ENCODE measurements at places on chromosomes 1 and 21.

DNA sequence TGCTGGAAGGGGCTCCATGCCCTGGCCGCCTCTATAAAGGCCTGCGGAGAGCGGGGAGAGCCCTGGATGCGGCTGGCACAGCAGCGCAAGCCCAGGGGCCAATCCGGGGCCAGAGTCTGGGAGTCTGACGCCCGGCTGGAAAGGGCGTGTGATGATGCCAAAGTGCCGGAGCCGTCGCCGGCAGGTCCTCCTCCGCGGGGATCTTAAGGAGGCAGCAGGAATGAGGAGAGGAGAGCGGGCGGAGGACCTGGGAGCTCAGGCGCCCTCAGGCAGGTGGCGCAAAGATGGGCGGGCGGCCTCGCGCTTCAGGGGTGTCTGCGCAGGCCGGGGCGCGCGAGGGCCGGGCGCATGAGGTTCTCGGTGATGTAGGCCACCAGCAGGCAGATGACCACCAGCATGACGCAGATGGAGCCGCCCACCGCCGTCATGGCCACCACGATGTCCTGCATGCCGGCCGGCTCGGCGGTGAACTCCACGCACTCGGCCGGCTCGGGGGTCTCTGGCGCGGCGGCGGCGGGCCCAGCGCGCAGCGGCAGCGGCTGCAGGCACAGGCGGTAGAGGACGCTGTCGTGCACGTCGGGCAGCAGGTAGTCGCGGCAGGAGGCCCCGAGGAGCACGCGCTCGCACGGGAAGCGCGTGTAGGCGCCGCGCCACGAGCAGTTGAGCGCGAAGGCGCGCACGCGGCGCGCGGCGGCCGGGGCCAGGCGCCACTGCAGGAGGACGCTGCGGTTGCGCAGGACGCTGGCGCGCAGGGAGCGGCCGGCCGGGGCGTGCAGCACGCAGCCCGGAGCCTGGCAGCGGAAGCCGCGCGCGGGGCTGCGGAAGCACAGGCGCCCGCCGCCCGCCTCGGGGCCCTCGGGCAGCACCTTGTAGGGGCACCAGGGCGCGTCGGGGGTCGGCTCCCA lies 653 bp downstream of the FNDC10 start:
- DNase-seq, result no peak

DNA sequence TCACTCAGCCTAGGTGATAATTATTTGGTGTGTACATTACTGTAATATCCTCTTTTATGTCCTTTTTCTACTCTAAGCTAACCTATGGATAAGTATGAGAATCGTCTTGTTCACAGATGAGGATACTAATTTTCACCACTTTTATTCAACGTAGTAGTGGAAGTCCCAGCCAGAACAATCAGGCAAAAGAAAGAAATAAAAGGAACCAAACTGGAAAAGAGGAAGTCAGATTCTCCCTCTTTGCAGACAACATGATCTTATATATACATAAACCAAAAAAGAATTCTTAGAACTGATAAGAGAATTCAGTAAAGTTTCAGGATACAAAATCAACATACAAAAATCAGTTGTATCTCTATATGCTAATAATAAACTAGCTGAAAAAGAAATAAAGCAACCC lies 12.6 kb upstream of the RGL1 start:
- no peak for DNase-seq

DNA sequence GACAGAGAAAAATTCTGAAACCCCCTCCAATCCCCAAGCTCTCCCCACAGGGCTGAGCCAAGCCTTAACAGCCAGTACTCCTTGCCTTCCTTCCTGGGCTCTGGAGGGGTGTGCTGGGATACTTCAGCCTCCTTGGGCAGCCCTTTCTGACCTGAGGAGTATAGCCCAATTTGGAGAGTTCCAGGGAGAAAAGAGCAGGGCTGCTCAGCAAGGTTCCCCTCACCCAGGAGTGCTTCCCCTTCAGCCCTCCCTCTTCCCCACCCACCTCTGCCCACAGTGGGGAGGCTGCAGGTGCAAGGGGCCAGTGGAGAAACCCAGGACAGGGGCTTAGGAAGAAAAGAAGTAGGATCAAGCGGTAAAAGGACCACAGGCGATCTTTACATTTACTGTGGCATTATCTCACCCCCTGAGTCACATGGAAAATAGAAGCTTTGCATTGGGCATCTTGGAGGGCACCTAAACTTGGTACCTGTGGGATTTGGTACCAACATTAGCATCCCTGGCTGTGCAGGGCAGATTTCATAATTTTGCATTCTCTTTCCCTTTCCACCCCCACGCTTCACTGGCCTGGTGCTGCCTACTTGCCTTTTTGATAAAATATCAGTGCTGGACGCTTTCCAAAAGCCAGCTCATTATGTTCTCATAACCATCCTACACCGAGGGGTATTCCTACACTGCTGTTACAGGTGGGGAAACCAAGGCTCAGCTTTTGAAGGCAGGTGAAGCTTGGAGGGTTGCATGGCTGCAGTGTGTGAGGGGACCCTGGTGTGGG lies 2.8 kb upstream of the ADORA1 start:
- DNase-seq, result no peak

DNA sequence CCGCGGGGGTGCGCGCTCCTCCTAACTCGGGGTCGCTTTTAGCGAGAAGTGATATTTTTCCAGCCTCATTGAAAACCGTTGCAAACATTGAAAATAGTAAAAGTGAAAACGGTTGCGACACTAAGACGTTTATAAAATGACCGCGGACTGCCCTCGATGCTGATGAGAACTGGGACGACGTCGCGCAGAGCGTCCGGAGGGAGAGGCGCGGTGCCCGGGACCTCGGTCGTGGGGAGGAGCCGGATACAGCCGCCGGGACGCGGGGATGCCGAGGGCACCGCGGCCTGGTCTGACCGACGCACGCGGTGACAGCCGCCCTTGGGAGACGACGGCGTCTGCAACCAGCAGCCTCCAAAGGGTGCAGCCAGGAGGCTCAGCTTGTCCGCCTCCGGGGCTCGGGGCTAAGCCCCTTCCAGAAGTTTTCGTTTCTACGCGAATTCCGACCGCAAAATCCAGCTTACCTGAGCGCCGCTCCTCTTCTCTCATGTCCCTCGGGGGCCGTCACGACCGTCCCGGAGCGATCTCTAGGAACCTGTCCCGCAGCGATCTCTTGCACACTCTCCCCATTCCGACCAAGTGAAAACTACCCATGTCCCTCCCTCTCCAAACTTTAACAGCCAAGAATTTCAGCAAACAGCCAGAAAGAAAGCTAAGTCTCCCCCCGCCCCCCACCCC lies 144.4 kb upstream of the ETS2 start:
- DNase-seq, result no peak

DNA sequence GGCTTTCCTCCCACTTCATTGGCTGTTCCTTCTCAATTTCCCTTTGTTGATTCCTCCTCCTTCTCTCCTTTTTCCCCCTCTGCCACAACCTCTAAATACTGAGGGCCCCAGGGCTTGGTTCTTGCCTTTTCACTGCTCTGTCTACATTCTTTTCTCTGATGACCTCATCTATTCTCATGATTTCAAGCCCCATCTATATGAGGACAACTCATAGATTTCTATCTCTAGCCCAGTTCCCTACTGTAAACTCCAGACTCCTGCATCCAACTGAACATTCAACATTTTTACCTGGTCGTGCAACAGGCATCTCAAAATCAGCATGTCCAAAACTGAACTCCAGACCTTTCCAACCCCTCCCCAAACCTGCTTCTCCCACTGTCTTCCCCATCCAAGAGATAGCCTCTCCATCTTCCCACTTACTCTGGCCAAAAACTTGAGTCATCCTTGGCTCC lies 11.5 kb upstream of the SLC9A1 start:
- DNase-seq, result no peak

GRCh38 chr1:59742526-59742925 lies 72.2 kb upstream of the HOOK1 start:
- DNase-seq, result no peak

- no peak for DNase-seq
These were observed 10.2 kb upstream of the NKAIN1 start for GRCh38 chr1:31249854-31250253.

DNA sequence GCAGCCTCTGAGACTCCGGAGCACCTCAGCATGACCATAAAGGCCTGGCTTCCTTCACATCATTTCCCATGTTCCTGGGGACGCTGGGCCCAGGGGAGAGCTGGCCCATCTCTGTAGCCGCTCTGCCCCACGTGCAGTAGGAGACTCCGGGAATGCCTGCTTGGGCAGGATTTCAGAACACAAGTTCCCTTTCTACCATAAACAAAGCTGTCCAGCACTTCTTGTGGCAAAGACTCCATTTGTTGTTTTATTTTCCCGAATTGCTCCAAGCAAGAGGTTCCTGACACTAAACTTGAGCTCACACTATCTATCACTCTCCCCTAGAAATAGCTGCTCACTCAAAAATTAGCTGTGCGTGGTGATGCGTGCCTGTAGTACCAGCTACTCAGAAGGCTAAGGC lies 21.9 kb downstream of the CHD5 start:
- DNase-seq, result no peak

DNA sequence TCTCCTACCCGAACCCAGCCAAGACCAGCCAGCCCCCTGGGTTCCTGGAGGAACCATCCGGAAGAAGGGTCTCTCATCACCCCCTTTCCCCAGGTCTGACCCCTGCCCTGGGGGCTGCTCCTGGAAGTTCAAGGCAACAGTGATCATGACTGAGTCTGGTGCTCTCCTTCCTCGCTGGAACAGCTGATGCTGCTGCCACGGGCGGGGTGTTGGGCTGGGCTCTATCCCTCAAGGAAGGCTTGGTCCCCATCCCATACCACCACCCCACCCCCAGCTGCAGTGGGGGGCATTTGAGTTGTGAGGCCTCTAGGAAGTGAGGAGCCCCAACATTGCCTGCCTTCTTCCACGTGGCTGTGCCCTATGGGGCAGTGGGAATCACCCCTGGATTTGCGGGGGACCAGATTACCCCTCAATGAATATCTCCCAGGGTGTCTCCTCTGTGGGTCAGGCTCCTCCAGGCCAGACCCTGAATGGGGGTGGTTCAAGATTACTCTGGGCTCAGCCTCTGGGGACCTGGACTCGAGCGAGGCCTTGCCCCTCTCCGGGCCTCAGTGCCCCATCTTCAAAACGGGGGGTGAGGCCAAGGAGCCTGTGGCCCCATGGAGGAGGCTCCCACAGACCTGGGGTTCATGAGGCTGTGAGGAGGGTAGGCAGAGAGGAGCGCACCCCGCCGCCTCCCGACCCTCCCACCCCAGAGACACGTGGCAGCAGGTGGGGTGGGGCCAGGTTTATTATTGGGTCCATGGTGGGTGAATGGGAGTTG lies 2.8 kb downstream of the MASP2 start:
- DNase-seq, result no peak

- DNase-seq, result no peak
These were observed 4.3 kb downstream of the TSPAN2 start for GRCh38 chr1:115084902-115085511.

- DNase-seq, result peak; percentile 82
These were observed 633.3 kb downstream of the PTPRC start for GRCh38 chr1:199272139-199272544.

GRCh38 chr21:41141031-41141457 lies 26.9 kb upstream of the BACE2 start:
- no peak for DNase-seq
